ENCODE measurements at places on chromosomes 2 and 18. TPM values are rescaled to one million over a fixed set of nuclear protein-coding genes. Genes with fewer than 3 reads are reported as not detected.

- no peak for DNase-seq
Observed at GRCh38 chr18:78939105-78939504, 40.5 kb upstream of the SALL3 start.

- DNase-seq, result no peak
Observed at GRCh38 chr2:157887946-157888345, 11.8 kb upstream of the ACVR1 start.

The POTEJ gene
- not detected for total RNA-seq

DNA sequence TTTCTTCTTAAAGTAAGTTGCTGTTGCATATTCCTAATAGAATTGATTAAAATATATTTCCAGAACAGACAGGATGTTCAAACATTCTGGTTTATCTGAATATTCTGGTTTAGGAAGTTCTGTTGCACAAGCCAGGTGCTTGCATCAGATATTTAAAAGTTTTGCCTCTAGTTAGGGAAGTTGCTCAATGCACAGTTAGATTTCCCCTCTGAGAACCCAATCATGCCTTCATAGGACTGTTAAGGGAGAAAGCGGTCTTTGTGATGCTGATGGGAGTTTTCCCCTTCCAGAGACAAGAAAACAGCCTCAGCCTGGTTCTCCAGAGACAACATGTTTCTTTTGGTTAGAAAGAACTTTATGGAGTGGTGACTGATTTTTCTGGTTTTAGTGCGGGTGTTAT, 65.6 kb upstream of the REV1 start:
- no peak for DNase-seq

- DNase-seq, result no peak
Observed at GRCh38 chr2:205070889-205071288, 525.6 kb downstream of the PARD3B start.

DNA sequence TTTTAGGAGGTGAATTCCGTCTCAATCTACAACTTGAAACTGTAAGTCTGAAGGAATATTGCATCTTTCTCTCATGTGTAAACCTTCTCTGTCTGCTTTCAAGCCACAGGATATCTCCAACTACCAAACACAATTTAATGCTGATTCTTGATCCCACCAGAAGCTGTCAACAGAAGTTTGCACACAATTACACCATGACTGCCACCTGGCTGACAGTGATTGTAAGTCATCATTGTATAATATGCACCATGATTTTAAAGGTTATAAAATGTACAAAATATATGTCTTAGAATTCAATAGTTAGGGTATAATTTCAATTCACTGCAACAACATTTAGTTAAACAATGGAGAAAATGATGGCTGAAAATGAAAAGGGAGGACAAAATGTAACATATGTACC, 18.4 kb downstream of the PREPL start:
- DNase-seq, result no peak

GRCh38 chr18:48045744-48046143, 115.3 kb upstream of the SMAD2 start:
- DNase-seq, result no peak

DNA sequence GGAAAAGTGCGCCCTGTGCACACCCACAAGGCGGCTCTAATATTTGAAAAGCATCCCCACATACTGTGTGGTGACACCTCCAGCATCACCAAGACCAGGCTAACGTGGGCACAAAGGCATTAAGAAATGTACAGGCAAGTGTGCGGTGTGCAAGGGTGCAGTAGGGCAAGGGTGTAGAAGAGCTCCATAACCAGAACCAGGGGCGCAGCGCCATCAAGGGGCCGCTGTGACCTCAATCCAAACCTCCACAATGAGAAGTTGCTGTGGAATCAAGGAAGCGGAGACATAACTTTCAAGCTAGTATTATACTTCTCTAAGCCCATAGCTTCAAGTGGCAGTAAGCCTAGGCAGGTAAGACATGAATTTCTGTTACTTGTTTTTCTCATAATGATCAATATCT, 13.0 kb downstream of the L3MBTL4 start:
- no peak for DNase-seq

The FOXI3 gene
- not detected for total RNA-seq

- no peak for DNase-seq
Observed at GRCh38 chr2:76128622-76129021, 417.9 kb upstream of the GCFC2 start.

DNA sequence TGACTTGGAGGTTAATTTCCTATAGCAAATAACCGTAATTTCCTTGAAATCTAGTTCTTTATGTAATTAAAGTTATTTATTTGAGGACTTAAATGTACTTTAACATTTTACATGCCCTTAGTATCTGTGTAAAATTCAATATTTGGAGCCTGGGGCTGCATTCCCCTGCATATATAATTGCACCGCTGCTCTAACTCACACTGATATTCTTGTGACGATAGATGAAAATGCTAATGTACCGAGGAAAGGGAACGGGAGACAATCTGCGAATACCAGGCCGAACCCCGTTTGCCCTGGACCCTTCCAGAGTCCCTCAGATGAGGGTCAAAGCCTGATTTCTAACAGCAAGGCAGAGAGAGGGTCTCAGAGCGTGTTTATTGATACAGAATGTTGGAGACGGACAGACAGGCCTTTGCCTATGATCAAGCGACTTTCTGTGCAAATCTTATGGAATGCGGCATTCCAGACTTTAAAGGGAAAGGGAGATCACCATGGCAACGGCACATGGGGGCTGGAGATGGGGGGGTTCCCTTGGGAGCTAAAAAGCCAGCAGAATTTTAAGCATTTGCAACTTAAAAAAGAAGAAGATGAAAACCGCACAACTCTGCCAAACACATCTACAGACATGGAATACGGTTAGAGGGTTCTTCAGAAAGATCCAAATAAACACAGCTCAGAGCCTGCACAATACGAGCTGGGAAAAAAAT, 57.6 kb upstream of the TWIST2 start:
- no peak for DNase-seq

DNA sequence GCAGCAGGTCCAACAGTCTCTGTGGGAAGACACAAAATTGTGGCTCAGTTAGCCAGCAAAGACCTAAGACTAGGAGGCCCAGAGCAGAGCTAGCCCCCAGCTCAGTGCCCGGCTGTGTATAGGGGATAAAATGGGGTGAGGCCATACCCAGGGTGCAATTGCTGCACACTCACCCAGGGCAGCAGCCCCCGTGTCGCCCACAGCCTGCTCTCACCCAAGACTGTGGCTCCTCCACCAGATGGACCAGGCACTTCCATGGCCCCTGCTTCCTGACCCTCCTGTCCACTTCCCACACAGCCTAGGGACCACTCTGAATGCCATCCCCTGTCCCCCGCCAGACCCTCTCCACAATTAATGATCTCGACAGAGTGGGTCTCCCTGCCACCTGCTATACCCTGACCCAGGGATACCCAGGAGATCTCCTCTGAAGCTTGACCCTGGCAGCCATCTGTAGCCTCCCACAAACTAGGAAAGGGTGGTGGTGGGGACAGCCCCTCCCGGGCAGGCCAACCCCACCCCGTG, 85.7 kb downstream of the HS1BP3 start:
- no peak for DNase-seq

The PKDCC gene
- 4.0 TPM for total RNA-seq

The TLX2 gene
- not detected for total RNA-seq

- no peak for DNase-seq
Observed at GRCh38 chr2:135786823-135787222, 45.2 kb downstream of the UBXN4 start.

GRCh38 chr2:216475767-216476166, 22.9 kb upstream of the RPL37A start:
- DNase-seq, result no peak

DNA sequence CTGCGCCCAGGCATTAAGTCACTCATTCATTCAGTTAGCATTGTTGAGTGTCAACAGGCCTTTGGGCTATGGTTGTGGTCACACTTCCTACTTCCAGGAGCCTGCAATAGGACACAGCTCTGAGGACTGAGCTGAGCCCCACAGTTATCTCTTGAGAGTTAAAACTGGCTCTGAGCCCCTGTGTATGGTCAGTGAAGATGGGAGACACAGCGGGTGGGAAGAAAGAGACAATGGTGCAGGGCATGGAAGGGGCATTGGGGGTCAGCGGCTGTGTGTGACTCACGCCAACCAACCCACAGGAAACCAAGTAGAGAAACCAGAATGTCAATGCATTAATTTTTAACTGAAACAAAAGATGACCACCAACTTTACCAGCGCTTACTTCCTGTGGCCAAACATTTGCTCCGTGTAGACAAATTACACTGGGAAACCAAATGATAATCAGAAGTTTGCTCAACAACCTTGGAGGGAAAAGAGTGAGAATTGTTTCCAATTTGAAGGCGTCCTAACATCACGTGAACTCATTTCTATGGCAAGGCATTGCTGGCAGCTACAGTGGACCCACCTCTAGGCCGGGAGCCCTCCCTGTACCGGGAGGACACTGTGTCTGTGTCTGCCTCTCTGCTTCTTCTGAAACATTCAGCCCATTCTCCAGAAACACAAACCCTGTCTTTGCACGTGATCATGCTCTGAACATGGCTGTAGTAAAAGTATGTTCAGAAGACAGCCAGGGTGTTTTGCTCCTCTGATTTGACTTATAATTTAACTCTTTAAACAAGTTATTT, 212.0 kb upstream of the ID2 start:
- DNase-seq, result no peak

The SNRNP27 gene
- 61.8 TPM for total RNA-seq

The TTN gene
- 0.25 TPM for total RNA-seq

The ABCG8 gene
- not detected for total RNA-seq

DNA sequence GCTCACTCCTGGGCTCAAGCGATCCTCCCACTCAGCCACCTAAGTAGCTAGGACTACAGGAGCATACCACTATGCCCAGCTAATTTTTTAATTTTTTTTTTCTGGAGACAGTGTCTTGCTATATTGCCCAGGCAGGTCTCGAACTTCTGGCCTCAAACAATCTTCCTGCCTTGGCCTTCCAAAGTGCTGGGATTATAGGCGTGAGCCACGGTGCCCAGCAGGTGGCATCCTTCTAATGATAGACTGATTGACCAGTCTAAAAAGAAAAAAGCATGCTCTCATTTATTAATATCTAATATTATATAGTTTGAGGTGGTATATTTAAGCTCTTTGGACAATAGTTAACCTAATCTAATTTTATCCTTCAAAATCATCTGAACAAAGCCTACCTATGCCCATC, 198.6 kb downstream of the CAMKMT start:
- no peak for DNase-seq

The DUSP2 gene
- total RNA-seq, result 46.0 TPM

GRCh38 chr2:25335204-25335603, 6.5 kb downstream of the DNMT3A start:
- no peak for DNase-seq

The RAX gene
- not detected for total RNA-seq

DNA sequence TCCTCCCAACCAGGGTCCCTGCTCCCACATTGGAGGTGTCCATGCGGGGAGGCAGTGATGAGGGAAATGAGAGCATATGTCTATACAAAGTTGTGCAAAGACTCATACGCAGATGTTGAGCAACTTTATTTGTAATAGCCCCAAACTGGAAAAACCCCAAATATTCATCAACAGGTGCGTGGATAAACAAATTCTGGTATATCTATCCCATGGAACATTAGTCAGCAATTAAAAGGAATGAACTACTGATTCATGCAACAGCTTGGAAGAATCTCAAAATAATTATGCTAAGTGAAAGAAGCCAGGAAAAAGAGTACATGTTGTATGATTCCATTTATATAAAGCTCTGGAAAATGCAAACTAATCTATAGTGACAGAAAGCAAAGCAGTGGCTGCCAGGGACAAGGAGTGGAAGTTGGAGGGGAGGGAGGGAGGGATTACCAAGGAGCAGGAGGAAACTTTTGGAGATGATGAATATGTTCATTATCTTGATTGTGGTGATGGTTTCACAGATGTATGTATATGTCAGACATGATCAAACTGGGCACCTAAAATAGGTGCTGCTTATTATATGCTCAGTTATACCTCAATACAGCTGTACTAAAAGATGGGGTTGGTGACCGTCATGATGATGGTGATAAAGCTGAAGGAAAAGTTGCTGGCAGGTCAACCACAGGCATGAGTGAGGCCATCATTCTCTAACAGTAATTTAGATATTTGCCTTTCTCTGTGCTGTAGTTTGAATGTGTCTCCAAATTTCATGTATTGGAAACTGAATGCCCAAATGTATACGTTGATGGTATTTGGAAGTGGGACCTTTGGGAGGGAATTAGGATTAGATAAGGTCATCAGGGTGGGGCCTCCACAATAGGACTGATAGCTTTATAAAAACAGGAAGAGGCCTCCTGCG, 270.9 kb downstream of the CYP26B1 start:
- no peak for DNase-seq

GRCh38 chr18:37484983-37485834, 80.4 kb downstream of the CELF4 start:
- no peak for DNase-seq

DNA sequence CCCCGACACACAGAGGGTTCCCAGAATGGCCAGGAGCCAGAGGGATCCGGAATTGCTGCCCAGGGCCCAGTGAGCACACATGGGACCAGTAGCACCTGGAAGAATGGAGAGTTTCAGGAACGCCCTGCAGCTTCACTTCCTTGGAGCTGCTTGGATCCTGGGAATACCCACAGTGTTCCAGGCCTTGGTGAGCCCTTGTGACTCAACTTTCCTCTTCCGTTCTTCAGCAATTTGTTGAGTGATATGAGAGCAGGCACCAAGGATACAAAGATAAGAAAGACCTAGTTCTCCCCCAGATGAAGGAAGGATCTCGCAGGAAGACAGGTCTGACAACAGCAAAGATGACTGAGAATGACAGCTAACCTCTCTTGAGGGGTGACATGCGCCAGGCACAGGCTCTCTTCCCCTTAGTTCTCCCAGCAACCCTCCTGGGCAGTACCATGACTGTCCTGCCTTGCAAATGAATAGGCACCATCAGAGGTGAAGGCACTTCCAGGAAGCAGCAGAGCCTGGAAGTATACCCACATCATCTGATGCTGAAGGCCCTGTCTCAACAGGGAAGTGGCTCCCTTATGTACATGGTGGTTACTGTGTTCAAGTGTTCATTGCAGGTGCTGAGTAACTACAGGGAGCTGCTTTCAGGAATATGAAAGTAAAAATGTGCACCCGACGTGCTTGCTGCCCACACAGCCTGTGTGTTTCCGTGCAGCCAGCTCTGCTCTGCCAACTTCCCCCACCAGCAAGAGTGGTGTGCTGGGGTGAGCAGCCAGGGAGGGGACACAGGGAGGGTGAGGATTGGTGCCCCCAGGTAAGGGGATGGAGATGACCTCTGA, 116.2 kb downstream of the STPG4 start:
- no peak for DNase-seq

GRCh38 chr2:205713086-205713485, 30.8 kb downstream of the NRP2 start:
- DNase-seq, result no peak

DNA sequence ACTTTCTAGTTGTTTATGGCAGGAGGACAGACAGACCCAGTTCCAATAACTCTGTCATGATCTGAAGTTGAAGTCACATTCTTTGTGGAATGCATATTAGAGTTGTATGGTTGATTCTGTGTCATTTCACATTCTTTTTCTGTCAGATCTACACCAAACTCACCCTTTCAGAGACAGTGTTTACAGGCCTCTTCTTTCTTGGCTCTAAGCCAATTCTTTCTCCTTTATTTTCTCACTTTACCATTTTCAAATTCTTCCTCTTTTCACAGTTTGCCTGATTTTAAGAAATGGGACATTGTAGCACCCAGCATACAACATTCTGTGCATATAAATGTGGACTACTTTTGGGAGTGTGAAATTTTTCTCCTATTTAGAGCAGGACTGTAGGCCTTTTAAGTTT, 103.7 kb downstream of the CCDC85A start:
- no peak for DNase-seq

The STARD6 gene
- total RNA-seq, result not detected

- DNase-seq, result no peak
Observed at GRCh38 chr2:134240061-134240460, 13.8 kb upstream of the MGAT5 start.

GRCh38 chr2:173216051-173216450, 138.6 kb upstream of the CDCA7 start:
- DNase-seq, result no peak

Measured in lower leg skin (tissue), 4 donors.